A172 (cell line): ENCODE measurements at places on chromosomes 6 and 20.
A peak's percentile ranks its signal among the peaks of the same experiment; 100 is the strongest.

- DNase-seq = no peak
Measured at GRCh38 chr6:162962093-162962492, 234.3 kb downstream of the PACRG start.

- no peak for DNase-seq
Measured at GRCh38 chr6:101397199-101397598, 3.7 kb downstream of the GRIK2 start.

DNA sequence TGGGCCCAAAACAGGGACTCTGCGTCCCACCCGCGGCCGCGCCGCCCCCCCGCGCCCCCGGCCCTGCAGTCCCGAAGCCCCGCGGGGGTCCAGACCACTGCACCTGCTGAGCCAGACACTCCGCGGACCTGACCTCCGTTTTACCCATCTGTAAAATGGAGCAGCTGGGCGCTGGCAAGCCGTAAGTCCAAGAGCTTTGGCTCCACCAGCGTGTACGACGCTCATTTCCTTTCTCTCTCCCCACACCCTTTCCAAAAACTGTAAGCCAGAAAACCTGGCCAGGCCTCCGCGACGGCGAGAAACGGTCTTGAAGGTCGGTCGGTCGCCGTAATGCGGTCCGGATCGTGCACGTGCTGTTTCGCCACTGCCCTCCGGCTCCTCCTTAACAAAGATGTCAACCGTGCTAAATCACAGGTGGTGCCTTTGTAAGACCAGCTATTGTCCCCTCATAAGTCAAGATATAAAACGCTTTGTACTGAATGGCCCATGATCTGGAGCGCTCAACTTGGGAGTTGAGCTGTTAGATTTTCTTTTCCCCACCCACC is 7.8 kb upstream of the NR2E1 start:
- no peak for DNase-seq

DNA sequence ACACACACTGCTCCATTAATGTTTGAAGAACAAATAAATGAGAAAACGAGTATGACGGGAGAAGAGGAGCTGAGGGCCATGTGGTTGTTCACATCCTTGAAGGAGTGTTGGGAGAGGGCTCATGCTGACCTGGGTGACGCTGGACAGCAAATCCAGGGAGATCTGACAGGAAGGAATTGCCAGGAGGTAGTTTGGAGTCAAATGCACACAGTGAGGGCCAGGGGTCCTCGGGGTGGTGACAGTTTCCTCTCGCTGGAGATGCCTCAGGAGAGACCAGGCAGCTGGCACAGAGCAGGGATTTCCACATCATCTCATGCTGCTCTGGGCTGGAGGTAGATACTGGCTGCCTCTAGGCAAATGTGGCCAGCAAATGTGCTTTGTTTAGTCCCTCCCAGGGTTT is 2.0 kb upstream of the TMEM181 start:
- DNase-seq = no peak

DNA sequence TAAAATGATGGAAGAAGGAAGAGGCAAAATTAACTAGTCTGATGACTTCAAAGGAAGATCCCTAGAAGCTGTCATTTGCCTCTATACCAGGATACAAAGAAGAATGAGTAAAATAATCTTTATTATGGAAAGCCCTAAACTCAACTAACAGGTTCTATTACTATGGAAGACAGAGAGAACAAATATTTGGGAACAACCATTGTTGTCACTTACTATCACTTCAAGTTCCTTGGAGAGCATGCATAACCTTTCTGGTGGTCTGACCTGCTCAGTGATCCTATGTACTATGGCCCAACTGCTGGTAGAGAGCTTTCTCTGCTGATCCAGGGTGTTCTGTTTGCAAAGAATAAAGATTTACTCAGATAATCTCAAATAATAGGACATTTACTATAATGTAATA is 62.8 kb upstream of the TASP1 start:
- DNase-seq = no peak

GRCh38 chr20:39941245-39941644 is 747.8 kb downstream of the MAFB start:
- no peak for DNase-seq

DNA sequence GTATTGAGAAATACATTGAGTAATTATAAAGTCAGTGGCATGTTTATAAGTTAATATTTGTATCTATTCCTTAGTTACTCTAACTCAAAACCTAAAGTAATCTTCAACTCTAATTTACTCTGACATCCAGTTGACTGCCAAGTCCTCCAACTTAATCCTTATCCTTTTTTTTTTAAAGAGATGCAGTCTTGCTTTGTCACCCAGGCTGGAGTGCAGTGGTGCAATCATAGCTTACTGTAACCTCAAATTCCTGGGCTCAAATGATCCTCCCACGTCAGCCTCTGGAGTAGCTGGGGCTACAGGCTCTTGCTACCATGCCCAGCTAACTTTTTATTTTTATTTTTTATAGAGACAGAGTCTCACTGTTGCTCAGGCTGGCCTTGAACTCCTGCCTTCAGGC is 24.4 kb downstream of the PTPN1 start:
- peak; percentile 47 for DNase-seq

DNA sequence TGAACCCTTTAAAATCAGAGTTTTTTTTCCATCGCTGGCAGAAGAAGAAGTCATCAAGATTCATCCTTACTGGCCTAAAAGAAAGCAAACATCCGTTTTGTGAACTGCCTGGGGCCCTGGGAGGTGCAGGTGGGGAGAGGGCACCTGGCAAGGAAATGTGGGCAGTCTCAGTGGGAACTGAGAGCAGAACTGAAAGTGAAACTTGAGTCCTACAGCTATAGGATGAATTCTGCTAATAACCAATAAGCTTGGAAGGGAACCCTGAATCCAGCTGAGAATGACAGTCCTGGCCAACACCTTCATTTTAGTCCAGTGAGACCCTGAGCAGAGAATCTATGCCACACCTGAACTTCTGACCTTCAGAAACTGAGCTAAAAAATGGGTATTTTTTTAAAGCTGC is 130.1 kb upstream of the ASCC3 start:
- peak; percentile 2 for DNase-seq

- DNase-seq = peak; percentile 7
Measured at GRCh38 chr6:121285041-121285440, 49.2 kb downstream of the TBC1D32 start.

- no peak for DNase-seq
Measured at GRCh38 chr6:145809211-145809610, 5.4 kb downstream of the FBXO30 start.

DNA sequence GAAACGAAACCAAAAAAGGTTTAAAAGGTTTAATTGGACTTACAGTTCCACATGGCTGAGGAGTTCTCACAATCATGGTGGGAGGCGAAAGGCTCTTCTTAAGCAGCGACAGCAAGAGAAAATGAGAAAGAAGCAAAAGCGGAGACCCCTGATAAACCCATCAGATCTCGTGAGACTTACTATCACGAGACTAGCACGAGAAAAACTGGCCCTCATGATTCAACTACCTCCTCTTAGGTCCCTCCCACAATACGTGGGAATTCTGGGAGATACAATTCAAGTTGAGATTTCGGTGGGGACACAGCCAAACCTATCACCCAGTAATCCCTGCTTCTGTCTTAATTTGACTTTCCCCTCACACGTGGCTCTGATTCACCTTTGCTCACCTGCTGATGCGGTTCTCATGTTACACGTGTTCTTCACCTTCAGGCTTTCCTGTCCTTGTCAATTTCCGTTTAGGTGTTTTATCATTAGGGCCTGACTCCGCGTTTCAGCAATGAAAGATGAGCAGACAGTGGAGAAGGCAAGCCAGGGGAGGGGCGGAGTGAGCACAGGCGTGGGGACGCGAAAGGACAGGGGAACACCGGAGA is 57.1 kb downstream of the AGPAT4 start:
- no peak for DNase-seq

DNA sequence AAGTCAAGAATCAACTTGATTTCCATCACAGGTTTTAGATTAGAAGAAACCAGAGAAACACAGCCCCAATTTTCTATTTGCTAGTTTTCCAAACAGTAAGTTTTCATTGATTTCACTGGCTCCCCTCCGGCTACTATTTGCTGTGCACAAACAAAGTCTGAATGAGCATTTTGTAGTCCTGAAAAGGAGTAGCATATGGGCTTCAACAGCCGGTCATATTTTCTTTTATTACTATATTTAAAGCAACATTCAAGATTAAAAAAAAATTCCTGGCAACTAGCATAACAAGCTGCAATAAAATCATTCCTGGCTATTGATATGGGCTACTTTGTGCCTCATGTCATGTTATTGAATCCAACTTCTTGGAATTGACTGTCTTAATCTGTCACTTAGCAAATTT is 48.3 kb downstream of the CARMIL1 start:
- no peak for DNase-seq
